Hair follicular keratinocyte (primary cell): ENCODE measurements at places on chromosomes 6 and 20. TPM values are rescaled to one million over a fixed set of nuclear protein-coding genes. Genes with fewer than 3 reads are reported as not detected.

The RNF144B gene
- 12.2 and 16.9 TPM in 2 replicates for total RNA-seq

The SLC17A3 gene
- total RNA-seq, result not detected in 2 replicates

The CCN5 gene
- not detected in 2 replicates for total RNA-seq

The AFG1L gene
- total RNA-seq, result 2.3 and 3.0 TPM in 2 replicates

The MMP24 gene
- under 0.01 TPM in 1 of 2 replicates, not detected in the other for total RNA-seq

The SLC22A3 gene
- total RNA-seq, result 2.5 and 4.0 TPM in 2 replicates

The GPR6 gene
- total RNA-seq, result not detected in 2 replicates

The TNFRSF6B gene
- 619 and 1,142 TPM in 2 replicates for total RNA-seq

The CAGE1 gene
- 0.27 TPM in 1 of 2 replicates, not detected in the other for total RNA-seq

The MAFB gene
- total RNA-seq, result 0.16 and 0.65 TPM in 2 replicates

The MYLK2 gene
- not detected in 2 replicates for total RNA-seq

The BANF2 gene
- not detected in 2 replicates for total RNA-seq

The EYS gene
- 0.16 and 0.27 TPM in 2 replicates for total RNA-seq

The CYP21A2 gene
- total RNA-seq, result not detected in 2 replicates

The KHDC1L gene
- total RNA-seq, result not detected in 2 replicates

The ZNF391 gene
- 1.2 and 2.5 TPM in 2 replicates for total RNA-seq

The RAB44 gene
- total RNA-seq, result 0.19 TPM in 1 of 2 replicates, not detected in the other

The KATNA1 gene
- 22.6 and 31.5 TPM in 2 replicates for total RNA-seq

The NFATC2 gene
- total RNA-seq, result not detected in 2 replicates

The PCK1 gene
- total RNA-seq, result not detected in 2 replicates

The PTK7 gene
- total RNA-seq, result 118 and 123 TPM in 2 replicates

The PROKR2 gene
- not detected in 2 replicates for total RNA-seq

The BMP2 gene
- 5.6 and 9.9 TPM in 2 replicates for total RNA-seq

The PNISR gene
- 24.9 and 30.8 TPM in 2 replicates for total RNA-seq

The F13A1 gene
- total RNA-seq, result not detected in 2 replicates

The TNF gene
- total RNA-seq, result 3.3 and 4.5 TPM in 2 replicates

The TTBK1 gene
- 0.04 TPM in 1 of 2 replicates, not detected in the other for total RNA-seq

The MUC22 gene
- not detected in 2 replicates for total RNA-seq

The ETV7 gene
- 0.11 and 0.47 TPM in 2 replicates for total RNA-seq

The PTGIS gene
- not detected in 2 replicates for total RNA-seq

The GPX5 gene
- not detected in 2 replicates for total RNA-seq

The SLC12A5 gene
- 0.23 and 0.76 TPM in 2 replicates for total RNA-seq
